ENCODE measurements at places on chromosomes 11 and 22. TPM values are rescaled to one million over a fixed set of nuclear protein-coding genes. Genes with fewer than 3 reads are reported as not detected.

The EML3 gene
- 18.2 TPM for polyA plus RNA-seq

The SYTL2 gene
- polyA plus RNA-seq, result 21.0 TPM

The CSRP3 gene
- polyA plus RNA-seq, result not detected

The TEX12 gene
- not detected for polyA plus RNA-seq

The ISX gene
- not detected for polyA plus RNA-seq

The EMID1 gene
- polyA plus RNA-seq, result not detected

The MAP4K2 gene
- 57.2 TPM for polyA plus RNA-seq

The MYBPC3 gene
- polyA plus RNA-seq, result not detected

The PGA5 gene
- not detected for polyA plus RNA-seq

The NXPE1 gene
- polyA plus RNA-seq, result not detected

The PAMR1 gene
- not detected for polyA plus RNA-seq

The DDX25 gene
- not detected for polyA plus RNA-seq

The OR9I1 gene
- polyA plus RNA-seq, result not detected

The INSC gene
- polyA plus RNA-seq, result not detected

The EFCAB6 gene
- not detected for polyA plus RNA-seq

The RPS19BP1 gene
- 103 TPM for polyA plus RNA-seq

The MPPED1 gene
- polyA plus RNA-seq, result not detected

The TPH1 gene
- polyA plus RNA-seq, result not detected

The OR10A2 gene
- not detected for polyA plus RNA-seq

The FAM83F gene
- polyA plus RNA-seq, result not detected

The DDTL gene
- 1.9 TPM for polyA plus RNA-seq

The CBLIF gene
- polyA plus RNA-seq, result not detected

The POTEH gene
- polyA plus RNA-seq, result not detected

The PANX3 gene
- not detected for polyA plus RNA-seq

The PGM2L1 gene
- 5.9 TPM for polyA plus RNA-seq

The YPEL4 gene
- 0.23 TPM for polyA plus RNA-seq

The DCHS1 gene
- polyA plus RNA-seq, result 2.5 TPM

The C11orf24 gene
- 17.6 TPM for polyA plus RNA-seq

The RAG1 gene
- not detected for polyA plus RNA-seq

The ANO1 gene
- polyA plus RNA-seq, result not detected

The IL17REL gene
- not detected for polyA plus RNA-seq

The GRM5 gene
- polyA plus RNA-seq, result not detected

The ARHGAP20 gene
- polyA plus RNA-seq, result 0.04 TPM

The ASCL2 gene
- not detected for polyA plus RNA-seq

The SCUBE1 gene
- not detected for polyA plus RNA-seq

The C1QTNF4 gene
- not detected for polyA plus RNA-seq

The FAM180B gene
- not detected for polyA plus RNA-seq
